ENCODE measurements at places on chromosomes 5 and 9.

DNA sequence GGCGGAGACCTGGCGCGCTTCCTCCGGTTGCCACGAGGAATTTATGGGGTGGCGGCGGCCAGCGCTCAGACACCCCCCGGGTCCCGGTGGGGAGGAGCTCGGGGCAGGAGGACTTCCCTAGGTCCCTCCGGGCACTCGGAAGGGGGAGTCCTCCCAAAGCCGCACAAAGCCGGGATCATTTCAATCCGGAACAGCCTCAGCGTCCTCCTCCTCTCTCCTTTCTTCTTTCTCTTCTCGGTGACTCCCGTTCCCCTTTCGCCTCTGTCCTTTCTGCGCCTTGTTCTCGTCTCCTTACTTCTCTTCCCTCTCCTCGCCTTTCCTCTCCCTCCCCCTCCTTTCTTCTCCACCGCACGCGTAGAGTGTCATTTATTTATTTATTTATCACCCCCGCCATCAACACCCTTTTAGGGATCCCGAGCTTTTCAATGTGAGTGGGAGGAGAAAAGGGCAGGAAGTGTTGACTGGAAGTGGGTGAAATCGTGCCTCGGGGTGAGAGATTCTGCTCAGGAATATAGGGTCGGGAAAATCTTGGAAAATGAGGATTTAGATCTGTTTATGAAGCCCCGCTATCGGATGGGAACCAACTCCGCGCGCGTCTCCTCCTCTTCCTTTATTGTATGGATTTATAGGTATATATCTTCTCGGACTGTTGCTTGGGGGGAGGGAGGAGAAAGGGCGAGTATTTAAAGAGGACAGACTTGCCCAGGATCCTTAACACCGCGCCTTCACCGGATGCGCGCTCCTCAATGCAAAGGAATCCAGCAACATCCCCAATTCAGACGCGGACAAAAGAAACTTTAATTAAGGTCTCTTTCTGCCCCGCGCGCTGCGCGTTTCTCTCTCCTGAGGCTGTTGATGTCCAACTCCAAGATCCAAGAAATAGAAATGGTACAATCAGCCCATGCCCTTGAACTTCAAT, 2.0 kb upstream of the ZNF462 start:
- DNase-seq: no peak

GRCh38 chr9:16869882-16870595, 431 bp downstream of the BNC2 start:
- no peak for DNase-seq

- no peak for DNase-seq
Measured at GRCh38 chr9:38127271-38127839, 58.3 kb upstream of the SHB start.

DNA sequence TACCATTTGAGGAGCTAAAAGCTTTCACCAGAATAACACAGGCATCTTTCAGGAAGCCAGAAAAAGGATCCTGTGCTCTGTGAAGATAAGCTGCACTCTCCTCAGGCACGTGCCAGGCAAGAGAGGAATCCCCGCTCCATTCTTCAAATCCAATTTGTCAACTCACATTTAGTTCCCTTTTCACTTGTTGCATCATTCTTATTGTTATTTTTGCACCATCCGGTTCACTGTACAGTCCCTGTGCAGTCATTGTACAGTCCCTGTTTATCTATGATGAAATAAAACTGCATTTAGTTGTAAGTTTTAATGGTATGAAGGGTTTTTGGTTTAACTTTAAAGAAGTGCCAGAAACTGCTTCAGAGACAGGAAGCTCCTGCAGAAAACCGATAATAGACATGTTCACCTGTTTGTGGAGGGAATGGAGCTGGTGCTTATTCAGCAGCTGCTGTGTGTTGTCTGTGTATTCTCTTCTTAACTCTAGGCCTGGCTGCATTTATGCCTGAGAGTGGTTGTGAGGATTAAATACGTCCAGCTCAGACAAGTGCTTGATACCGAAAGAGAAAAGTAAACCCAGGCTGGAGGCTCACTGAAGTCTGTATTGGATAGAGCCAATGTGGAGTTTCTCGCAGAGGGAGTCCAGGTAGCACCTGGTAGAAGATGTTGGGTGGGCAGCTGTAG, 22.4 kb downstream of the IFNW1 start:
- no peak for DNase-seq

- DNase-seq: no peak
Measured at GRCh38 chr5:88808153-88808552, 74.8 kb downstream of the MEF2C start.

- no peak for DNase-seq
Measured at GRCh38 chr9:116096046-116096445, 57.5 kb upstream of the PAPPA start.

Data from stimulated activated CD8-positive, alpha-beta memory T cell treated with anti-CD3 and anti-CD28 coated beads, Interleukin-2, amount 100 ng/mL, for 1 hour (primary cell).